Effector memory CD4-positive, alpha-beta T cell (primary cell): ENCODE measurements at places on chromosomes 16 and 17.
A peak's percentile ranks its signal among the peaks of the same experiment; 100 is the strongest.

DNA sequence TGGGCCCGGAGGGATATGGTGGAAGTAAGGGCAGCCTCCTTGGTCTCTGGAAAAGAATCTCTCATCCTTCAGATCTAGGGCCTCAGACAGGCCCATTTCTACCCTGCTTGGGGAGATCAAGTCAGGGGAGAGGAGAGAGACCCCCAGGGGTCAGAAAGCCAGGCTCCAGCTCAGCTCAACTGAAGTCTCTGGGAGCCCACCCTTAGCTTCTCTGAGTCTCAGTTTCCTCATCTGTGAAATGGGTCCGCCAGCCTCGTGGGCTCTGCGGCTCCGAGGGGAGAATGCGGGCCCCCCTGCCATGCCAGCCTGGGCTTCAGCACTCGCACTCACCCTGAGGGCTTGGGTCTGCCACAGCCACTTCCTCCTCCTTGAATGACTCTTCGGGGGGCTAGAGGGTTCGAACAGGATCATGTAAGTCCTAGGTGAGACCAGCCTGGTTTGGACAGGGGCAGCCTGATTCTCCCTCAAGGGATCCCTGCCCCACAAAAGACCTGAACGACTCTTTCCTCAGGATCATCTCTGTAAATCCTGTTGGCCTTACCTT is 6.7 kb downstream of the CNGB1 start:
- no peaks in the 10 kb centered on the region for H3K27me3 ChIP-seq
- H3K4me3 ChIP-seq, result no peak overlapping the region

GRCh38 chr16:58503863-58504688 is 4.1 kb downstream of the NDRG4 start:
- no peak for DNase-seq
- H3K4me1 ChIP-seq, result peaks cover 19% of the 10 kb centered on the region
- no peak overlapping the region for H3K27ac ChIP-seq

GRCh38 chr16:68265078-68265920 is 973 bp downstream of the SLC7A6 start:
- no peaks in the 10 kb centered on the region for H3K27me3 ChIP-seq
- H3K4me1 ChIP-seq, result peaks cover 40% of the 10 kb centered on the region
- peak; percentile 53 for DNase-seq
- peak overlapping the region; percentile 98 for H3K27ac ChIP-seq
- peak overlapping the region; percentile 83 for H3K4me3 ChIP-seq
- no peaks in the 10 kb centered on the region for H3K36me3 ChIP-seq

- H3K36me3 ChIP-seq, result no peaks in the 10 kb centered on the region
- no peaks in the 10 kb centered on the region for H3K27me3 ChIP-seq
- no peak overlapping the region for H3K27ac ChIP-seq
- H3K4me1 ChIP-seq, result peaks cover 3% of the 10 kb centered on the region
- DNase-seq, result no peak
These were observed 5.4 kb upstream of the MMD start for GRCh38 chr17:55426851-55427586.

- H3K27ac ChIP-seq, result no peak overlapping the region
- H3K27me3 ChIP-seq, result no peaks in the 10 kb centered on the region
- DNase-seq, result no peak
- peaks cover 11% of the 10 kb centered on the region for H3K4me1 ChIP-seq
- no peak overlapping the region for H3K4me3 ChIP-seq
These were observed 18.7 kb downstream of the MPRIP start for GRCh38 chr17:17060930-17061329.

DNA sequence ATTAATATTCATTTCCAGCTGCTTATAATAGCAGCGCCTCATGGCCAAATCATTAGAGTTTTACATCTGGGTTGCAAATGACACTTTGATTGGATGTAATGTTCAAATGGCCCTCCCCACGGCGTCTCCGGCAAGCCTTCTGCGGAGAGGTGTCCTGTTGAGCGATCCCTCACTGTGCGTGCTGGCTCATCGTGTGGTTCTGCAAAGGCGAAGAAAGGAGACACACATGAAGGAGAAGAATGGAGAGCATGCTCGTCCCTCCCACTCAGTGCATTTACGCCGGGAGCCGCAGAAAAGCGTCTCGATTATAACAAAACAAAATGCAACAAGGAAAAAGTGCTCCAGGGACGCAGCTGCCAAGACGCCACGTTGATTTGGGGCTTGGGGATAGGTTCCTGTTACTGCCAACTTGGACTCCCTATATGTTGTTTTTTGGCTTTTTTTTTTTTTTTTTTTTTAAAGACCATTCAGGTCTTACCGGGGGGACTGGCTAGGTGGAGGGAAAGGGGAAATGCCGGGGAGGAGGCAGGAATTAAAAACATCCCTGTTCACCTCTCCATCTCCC is 117.6 kb downstream of the C16orf78 start:
- H3K4me3 ChIP-seq, result no peak overlapping the region
- DNase-seq, result no peak
- H3K27me3 ChIP-seq, result no peaks in the 10 kb centered on the region
- H3K27ac ChIP-seq, result no peak overlapping the region

DNA sequence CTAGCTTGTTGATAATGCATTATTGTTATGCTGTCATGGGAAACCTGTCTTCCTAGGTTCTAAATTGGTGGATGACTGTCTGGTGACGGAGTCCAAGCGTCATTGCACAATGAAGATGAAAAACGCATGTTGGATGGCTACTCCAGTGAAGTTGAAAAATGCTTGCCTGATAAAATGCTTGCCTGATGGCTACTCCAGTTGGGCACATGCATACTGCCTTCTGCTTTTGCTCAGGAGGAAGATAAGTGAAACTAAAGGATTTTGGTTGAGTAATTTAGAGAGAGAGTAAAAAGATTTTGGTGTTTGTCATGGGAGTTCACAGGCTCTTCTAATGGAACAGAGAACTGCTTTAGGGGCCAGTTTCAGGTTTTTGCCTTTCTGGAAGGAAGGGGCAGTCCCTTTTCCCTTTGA is 118.6 kb downstream of the PRKCA start:
- DNase-seq, result no peak
- H3K4me1 ChIP-seq, result no peaks in the 10 kb centered on the region
- H3K27ac ChIP-seq, result no peak overlapping the region
- H3K4me3 ChIP-seq, result no peak overlapping the region
- H3K36me3 ChIP-seq, result no peaks in the 10 kb centered on the region

GRCh38 chr17:56149266-56150036 is 3.8 kb upstream of the ANKFN1 start:
- H3K36me3 ChIP-seq, result no peaks in the 10 kb centered on the region
- no peak for DNase-seq
- no peaks in the 10 kb centered on the region for H3K4me1 ChIP-seq
- H3K27me3 ChIP-seq, result no peaks in the 10 kb centered on the region

DNA sequence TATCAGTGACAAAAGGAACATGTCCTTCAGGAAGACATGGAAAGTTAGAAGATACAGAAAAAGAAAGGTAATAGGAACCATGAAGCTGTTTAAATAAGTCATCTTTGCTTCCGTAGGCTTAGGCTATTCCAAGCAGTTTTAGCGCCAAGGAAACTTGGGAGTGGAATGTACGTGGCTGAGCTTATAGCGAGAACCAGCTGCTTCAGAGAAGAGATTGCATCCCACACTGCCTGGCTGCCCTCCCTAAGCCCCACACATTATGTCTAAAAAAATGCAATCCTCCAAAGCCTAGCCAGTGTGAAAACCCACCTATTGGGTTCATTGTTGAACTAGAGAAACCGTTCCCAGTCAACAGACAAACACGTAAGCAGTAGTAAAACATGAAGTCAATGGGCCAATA is 149.9 kb downstream of the SLC39A11 start:
- DNase-seq, result no peak
- no peak overlapping the region for H3K4me3 ChIP-seq
- H3K4me1 ChIP-seq, result no peaks in the 10 kb centered on the region

DNA sequence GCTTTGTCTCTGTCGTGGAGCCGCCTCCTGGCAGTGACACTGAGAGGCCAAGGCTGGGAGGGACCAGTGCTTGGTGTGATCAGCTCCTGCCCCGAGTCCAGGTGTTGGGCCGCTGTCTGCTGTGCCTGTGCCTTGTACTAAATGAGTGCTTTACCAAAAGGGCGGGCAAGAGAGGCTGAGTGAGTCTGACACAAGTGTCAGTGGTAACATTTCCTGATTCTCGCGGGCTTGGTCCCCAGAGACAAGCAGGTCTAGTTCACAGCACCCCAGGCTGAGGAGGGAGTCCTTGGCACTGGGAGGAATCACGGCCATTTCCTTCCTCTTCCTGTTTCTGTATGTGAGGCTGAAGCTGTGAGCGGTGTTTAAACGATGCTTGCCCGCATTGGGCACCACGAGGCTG is 30.2 kb downstream of the PLD6 start:
- H3K27me3 ChIP-seq, result no peaks in the 10 kb centered on the region
- H3K4me1 ChIP-seq, result peaks cover 82% of the 10 kb centered on the region
- H3K27ac ChIP-seq, result peak overlapping the region; percentile 78
- H3K36me3 ChIP-seq, result peaks cover 21% of the 10 kb centered on the region

DNA sequence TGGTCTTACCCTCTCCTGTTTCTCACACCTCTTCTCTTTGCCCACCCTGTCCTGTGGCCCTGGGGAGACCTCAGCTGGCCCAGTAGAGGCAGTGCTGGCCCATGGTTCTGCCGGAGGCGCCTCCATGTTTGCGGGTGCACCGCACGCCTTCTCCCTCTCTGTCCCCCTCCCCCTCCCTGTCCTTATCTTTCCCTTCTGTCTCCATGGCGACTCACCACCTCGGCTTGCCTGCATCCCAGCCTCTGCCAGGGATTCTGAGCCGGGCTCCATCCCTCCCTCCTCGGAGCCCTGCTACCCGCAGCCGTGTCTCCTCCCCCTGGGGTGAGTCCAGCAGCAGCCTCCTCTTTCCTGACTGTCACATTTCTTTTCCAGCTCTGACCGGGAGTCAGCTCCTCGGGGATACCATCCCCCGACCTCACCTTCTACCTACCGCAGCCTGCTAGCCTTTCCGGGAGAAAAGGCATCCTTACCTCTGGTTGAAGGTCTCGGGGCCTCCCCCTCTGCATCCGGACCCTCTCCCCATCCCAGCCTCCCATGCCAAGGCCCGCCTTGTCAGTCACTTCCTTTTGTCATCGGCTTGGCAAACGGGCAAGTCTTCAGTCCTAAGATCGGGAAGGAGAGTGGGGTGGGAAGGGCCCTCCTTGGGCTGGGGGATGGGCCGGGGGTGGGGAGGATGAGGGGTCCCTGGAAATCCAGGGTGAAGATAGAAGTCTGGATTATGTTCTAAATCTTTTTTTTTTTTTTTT is at the start of gene RNF112:
Gene RNF112 (plus strand): TSS at position 358 of the 746 bp plus-strand sequence. CDS start 177 bp downstream, at position 535.
- no peaks in the 10 kb centered on the region for H3K36me3 ChIP-seq
- no peak for DNase-seq
- no peak within 1 kb of the TSS for H3K4me3 ChIP-seq
- no peak within 1 kb of the TSS for H3K27ac ChIP-seq

DNA sequence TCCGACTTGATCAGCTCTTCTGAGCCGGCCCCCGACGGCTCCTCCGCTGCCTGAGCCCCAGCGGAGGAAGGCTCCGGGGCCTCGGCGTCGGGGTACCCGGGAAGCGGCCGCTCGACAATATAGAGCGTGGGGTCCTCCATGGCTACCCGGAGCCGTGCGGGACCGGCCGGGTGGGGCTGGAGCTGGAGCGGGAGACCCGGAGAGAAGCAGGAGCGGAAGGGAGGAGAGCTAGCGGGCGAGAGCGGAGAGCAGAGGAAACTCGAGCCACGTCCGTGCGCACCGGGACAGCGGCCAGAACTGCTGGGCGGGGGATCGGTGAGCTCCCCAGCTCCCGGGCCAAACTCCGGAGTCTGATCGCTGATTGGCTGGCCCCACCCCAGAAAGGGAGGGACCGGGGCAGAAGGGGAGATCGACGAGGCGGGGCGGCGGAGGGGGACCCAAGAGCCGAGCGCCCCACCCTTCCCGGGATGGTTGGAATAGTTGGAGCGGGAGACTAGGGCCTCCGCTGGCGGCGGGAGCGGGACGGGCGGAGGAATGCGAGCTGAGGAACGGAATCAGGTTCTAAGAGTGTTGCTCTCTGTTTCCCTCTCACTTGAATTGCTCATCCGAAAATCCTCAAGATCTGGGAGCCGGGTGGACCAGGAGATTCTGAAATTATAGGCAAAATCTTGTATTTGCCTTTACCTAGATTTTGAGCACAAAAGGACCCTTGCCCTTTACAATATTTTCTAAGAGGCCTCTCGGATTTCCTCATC is at the start of gene CAVIN1:
Gene CAVIN1 (minus strand): TSS at position 299 of the 755 bp plus-strand sequence. CDS start 159 bp downstream, at position 140.
- H3K4me3 ChIP-seq, result peak within 1 kb of the TSS; percentile 52
- peaks cover 12% of the 10 kb centered on the region for H3K27me3 ChIP-seq
- peaks cover 17% of the 10 kb centered on the region for H3K4me1 ChIP-seq
- H3K27ac ChIP-seq, result no peak within 1 kb of the TSS

GRCh38 chr17:67374329-67375053 is 2.6 kb upstream of the PITPNC1 start:
- no peak overlapping the region for H3K27ac ChIP-seq
- no peaks in the 10 kb centered on the region for H3K36me3 ChIP-seq
- peak; percentile 73 for DNase-seq

- H3K4me3 ChIP-seq, result peak overlapping the region; percentile 56
- H3K27ac ChIP-seq, result peak overlapping the region; percentile 40
- no peak for DNase-seq
These were observed 5.6 kb upstream of the SPATA20 start for GRCh38 chr17:50541402-50541715.

GRCh38 chr16:55010492-55011160 is 80.0 kb downstream of the IRX5 start:
- no peaks in the 10 kb centered on the region for H3K36me3 ChIP-seq
- no peak for DNase-seq
- H3K4me1 ChIP-seq, result no peaks in the 10 kb centered on the region
- no peak overlapping the region for H3K27ac ChIP-seq
- H3K27me3 ChIP-seq, result no peaks in the 10 kb centered on the region

GRCh38 chr17:36124879-36125824 is 21.5 kb downstream of the CCL4 start:
- no peaks in the 10 kb centered on the region for H3K27me3 ChIP-seq
- DNase-seq, result no peak
- H3K4me1 ChIP-seq, result no peaks in the 10 kb centered on the region

DNA sequence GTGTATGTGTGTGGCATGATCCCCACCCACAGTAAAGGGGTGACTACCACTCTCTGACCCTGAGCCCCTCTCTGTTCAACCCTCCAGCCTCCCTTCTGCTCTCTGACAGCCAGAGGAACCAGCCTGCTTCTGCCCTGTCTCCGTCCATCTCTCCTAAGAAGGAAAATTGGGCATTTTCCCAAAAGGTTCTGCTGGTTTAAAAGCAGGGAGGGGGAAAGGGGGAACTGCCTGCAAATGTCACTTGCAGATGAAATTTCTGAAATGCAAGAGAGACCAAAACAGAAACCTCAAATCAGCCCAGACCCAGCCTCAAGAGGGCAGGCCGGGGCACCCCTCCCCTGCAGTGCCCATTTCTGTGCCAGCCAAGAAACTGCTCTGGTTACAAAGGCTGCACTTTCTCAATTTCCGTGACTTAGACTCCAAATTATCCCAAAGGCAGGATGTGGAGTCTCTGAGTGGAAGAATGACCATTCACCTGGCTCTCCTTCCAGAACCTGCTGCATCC is 197.9 kb downstream of the RBFOX3 start:
- no peak overlapping the region for H3K27ac ChIP-seq
- H3K4me1 ChIP-seq, result no peaks in the 10 kb centered on the region
- H3K36me3 ChIP-seq, result no peaks in the 10 kb centered on the region
- H3K4me3 ChIP-seq, result no peak overlapping the region
- peaks cover 7% of the 10 kb centered on the region for H3K27me3 ChIP-seq

DNA sequence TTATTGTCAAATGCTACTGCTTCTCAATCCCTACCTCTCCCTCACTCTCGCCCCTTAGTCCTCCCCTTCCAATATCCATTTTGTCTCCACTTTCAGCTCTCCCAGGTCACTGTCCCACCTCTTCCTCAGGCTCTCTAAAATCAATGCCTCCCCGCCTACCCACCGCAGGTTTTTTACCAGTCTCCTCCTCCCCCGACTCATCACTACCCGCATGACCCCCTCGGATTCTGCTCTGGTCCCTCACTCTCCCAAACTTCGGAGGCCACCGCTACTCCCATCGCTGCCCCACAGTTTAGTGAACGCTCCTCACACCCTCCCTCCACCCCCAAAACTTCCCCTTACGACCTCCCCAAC is 513 bp downstream of the CRLF3 start:
- DNase-seq, result no peak
- peaks cover 42% of the 10 kb centered on the region for H3K4me1 ChIP-seq
- H3K27me3 ChIP-seq, result no peaks in the 10 kb centered on the region
- peak overlapping the region; percentile 88 for H3K27ac ChIP-seq
